Urinary bladder (tissue), 4 donors: ENCODE measurements at places on chromosomes 16 and 17. TPM values are rescaled to one million over a fixed set of nuclear protein-coding genes. Genes with fewer than 3 reads are reported as not detected.

MT4 gene
- total RNA-seq, result not detected

DNA sequence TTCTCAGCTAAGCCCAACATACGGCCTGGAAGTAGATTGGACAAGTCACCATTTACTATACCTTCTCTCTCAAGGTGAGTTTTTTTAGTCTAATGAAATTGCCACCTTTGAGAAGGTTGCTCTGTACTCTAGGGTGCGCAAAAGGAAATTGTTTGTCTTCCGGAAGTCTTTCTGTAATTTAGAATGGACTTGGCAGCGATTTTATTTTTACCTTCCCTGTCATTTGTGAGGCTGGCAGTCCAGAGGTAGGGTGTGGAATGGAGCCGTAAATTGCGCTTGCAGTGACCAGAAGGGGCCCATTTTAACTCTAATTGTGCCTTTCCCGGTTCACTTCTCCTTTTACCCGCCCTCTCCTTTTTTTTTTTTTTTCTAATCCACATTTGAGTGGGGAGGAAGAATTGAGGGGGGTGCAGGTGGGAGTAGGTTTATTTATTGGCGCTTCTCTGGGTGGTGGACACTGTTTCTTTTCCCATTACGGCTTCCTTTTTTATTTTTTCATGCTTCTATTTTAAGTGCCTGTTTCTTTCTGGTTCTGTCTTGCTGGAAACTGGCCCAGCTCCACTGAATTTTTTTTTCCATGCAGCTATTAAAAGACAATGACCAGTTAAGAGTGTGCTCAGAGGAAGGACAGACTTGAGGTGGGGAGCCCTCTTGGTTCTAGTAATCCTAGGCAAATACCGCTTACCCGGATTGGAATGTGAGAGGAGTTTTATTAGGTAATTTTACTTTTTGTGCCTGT lies 89.7 kb upstream of the CLEC18A start:
- peak; percentile 54 for DNase-seq

DNA sequence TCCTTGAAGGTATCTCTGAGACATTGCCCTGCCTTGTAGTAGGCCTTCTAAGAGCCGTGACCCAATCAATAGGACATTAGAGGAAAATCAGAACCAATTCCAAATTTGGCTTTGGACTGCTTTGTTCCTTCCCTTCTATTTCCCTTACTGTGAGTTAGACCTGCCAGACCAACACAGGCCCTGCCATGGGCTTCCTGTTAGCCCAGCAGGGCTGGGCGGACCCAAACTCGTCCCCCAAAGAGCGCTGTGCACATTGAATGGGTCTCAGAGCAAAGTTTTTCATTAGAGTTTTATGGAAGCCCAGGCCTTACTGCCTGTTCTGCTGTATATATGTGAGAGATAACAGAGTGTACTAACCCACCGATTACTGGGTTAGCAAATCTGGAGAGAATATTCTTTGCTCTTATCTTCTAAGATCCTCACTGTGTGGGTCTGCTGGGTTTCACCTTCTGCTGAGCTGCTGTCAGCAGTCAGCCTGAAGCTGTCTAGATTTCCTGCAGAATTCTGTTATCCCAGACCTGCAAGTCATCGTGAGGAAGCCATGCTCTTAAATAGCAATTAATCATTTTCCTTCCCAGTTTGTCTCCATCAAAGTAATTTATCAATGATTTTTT lies 5.7 kb downstream of the ARHGAP44 start:
- no peak for DNase-seq

ADAP2 gene
- 15.1 TPM for total RNA-seq

DNA sequence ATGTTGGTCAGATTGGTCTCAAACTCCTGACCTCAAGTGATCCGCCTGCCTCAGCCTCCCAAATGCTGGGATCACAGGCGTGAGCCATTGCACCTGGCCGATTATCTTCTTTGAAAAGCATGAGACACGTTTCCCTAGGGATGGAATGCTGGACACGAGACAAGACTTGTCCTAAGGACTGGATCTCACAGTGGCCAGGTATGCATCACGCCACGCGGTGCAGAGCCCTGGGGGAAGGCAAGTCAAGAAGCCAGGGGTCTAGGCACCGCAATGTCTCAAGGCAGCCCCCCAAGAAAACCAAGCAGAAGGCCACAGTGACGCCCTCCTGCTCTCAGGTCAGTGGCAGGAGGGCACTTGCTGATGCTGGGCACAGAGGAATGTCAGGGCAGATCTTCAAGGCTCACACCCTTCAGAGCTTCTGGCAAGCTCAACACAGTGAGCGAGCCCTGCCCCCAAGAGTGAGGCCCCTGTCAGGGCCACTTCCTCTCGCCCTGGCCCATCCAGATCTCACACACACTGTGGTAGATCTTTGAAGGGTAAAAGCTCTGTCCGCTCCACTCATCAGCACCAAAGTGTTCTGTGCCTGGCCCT lies 134.7 kb downstream of the ZNF778 start:
- DNase-seq, result no peak

PPY gene
- total RNA-seq, result not detected

- no peak for DNase-seq
These were observed 55.0 kb downstream of the MEAK7 start for GRCh38 chr16:84449156-84450140.

DNA sequence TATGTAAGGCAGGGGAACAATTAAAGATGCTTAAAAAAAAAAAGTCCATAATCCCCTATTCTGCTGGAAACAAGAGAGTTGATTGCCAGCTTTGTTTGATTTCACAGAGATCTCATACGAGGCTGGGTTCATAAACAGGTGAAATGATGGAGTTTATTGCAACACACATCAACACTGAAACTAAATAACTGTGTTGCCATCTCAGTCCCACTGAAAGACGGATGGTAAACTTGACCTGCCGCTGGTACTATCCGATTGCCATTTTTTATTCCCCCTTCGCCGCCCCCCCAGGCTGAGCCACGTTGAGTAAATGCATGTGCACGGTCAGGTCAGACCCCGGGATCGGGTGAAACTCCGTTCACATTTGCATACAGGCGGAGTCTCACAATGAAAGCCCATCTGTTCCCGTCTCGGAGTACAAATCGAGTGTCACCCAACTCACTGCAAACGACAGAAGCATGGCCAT lies 119.2 kb downstream of the SKAP1 start:
- DNase-seq, result no peak

- DNase-seq, result no peak
These were observed 90.2 kb upstream of the ERCC4 start for GRCh38 chr16:13829697-13830299.

KARS1 gene
- total RNA-seq, result 91.1 TPM

DNA sequence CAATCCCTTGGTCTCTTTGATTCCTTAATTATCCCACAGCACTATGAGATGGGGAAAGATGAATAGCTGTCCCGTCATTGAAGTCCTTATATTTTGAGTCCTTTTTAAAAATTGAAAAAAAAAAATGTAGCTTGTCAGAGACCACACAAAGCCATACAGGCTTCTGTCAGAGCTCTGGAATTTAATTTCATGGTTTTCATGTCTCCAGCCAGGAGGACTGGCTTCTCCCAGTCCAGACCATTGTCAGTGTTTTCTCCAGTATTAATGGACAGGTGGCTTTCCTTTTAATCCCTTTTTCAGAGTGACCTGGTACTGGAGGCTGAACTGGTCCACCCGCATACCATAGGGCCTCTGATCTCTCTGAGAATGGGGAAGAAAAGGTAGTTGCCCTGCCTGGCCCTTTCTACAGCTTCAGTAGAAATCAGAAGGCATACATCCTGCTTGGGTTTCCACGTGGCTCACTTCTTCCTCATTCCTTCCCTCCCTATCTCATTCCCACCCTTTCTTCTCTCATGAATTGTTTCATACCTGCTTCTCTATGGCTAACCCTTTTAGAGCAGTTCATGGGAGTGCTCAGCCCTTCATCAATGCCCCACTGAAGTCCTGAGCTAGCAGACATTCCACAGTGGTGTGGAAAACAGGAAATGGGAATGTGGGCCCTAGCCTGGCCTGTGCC lies 29.1 kb downstream of the TRIM16 start:
- DNase-seq, result no peak

- DNase-seq, result no peak
These were observed 22.2 kb downstream of the ANKFN1 start for GRCh38 chr17:56175299-56175955.

DNA sequence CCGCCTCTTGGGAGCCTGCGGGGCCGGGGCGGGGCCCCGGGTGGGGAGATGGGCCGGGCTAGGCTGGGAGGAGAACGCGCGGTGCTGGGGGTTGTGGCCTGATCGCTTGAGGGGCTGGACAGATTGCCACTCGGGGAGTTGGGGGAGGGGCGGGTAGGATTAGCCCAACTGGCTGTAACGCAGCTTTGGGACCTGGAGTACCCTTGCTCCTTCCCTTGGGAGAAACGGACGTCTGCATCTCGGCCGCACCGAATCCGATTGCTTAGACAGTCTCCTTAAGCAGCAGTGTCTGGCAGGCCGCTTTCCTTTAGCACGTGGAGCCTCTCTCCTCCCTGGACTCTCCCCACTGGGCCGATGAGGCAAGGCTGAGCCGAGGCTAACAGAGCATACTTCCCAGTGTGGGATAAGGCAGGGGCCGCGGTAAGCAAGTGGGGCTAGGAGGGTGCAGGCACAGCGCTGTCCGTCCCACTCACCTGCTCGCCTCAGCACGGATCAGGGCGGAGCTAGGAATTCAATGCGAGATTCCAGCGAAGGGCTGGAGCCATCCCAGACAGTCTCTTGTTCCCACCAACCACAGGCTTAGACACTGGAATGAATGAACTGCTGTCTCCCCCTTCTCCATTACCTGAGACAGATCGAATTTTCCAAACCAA lies 540 bp upstream of the ACLY start:
- DNase-seq, result no peak

DNA sequence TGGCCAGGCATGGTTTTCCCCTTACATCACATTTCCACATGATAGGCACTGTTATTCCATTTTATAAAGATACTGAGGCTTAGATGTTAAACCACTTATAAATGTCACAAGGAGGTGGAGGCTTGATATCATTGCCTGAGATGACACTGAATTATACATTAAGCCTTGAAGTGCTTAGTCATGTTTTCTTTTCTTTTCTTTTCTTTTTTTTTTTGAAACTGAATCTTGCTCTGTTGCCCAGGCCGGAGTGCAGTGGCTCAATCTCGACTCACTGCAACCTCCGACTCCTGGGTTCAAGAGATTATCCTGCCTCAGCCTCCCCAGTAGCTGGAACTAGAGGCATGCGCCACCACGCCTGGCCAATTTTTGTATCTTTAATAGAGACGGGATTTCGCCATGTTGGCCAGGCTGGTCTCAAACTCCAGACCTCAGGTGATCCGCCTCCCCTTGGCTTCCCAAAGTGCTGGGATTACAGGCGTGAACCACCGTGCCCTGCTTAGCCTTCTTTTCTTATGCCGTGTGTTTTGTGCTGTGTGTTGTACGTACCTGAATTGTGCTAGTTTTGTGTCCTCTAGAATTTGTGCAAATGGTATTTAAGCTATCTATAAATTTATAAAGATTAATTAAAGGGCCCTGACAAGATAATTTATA lies 1.2 kb downstream of the DNAJA3 start:
- no peak for DNase-seq

DNA sequence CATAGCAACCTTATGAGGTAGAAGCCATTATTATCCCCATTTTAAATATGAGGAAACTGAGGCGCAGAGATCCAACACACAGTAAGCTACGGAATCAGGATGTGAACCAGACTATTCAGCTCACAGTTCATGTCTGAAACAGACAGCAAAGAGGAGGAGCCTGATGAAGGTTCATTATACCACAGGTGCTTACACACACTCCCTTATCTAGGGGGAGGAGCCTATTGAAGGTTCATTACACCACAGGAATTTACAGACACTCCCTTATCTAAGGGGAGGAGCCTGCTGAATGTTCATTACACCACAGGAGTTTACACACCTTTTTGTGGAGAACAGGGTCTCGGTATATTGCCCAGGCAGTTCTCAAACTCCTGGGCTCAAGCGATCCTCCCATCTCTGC lies 21.9 kb downstream of the C16orf95 start:
- DNase-seq, result no peak

DNA sequence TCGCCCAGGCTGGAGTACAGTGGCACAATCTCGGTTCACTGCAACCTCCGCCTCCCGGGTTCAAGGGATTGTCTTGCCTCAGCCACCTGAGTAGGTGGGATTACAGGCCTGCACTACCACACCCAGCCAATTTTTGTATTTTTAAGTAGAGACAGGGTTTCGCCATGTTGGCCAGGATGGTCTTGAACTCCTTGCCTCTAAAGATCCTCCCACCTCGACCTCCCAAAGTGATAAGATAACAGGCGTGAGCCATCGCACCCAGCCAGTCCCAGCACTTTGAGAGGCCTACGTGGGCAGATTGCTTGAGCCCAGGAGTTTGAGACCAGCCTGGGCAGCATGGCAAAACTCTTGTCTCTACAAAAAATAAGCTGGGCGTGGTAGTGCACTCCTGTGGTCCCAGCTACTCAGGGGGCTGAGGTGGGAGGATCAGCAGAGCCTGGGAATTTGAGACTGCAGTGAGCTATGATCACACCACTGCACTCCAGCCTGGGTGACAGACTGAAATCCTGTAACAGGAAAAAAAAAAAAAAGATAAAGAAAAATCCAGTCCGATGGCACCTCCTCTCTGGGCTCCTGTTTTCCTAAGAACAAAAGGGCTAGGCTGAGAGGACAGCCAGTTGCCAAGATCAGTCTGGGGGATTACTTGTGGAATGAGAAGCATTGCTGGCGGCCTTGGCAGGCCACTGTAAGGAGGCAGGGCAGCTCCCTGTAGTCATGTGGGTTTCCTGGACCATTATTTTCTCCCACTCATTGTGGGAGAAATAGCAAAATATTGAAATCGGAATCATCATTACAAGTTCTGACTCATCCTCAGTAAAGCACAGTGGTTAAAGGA lies 3.0 kb upstream of the PIPOX start:
- no peak for DNase-seq

CLDN9 gene
- total RNA-seq, result not detected

DNA sequence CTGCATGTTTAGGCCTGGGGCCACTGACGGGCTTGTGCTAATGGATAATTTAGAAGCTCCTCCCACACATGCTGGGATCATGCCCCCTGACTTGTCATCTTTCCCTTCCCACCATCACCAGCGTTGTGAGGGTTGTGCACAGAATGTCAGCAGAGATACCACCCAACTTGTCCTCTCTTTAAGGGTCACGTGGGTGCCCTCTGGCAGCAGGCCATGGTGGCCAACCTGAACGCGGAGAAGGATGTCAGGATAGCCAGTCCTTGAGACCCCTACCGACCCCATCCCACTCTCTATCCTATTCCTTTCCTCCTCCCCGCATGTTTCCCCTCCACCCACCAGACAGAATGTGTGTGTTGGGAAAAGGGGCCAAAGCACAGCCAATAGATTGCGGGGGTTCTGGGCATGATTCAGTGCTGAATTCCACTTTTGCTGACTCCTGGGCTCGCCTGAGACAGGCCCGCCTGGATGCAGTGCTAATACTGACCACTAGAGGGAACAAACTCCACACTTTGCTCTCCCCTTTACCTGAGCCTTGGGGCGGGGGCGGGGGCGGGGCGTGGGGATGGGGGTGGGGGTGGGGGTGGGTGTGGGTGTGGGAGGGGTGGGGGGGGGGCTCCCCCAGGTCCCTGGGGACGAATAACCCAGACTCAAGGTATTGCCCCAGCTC lies at the start of gene GH2:
TSS of gene GH2 (minus strand) at position 10 of the 667 bp plus-strand sequence. CDS start 143 bp downstream, outside the sequence.
- DNase-seq, result no peak

SLC16A5 gene
- total RNA-seq, result 17.6 TPM
